Neural crest cell (in vitro differentiated cells): ENCODE measurements at places on chromosomes 16 and 17. TPM values are rescaled to one million over a fixed set of nuclear protein-coding genes. Genes with fewer than 3 reads are reported as not detected.

DNA sequence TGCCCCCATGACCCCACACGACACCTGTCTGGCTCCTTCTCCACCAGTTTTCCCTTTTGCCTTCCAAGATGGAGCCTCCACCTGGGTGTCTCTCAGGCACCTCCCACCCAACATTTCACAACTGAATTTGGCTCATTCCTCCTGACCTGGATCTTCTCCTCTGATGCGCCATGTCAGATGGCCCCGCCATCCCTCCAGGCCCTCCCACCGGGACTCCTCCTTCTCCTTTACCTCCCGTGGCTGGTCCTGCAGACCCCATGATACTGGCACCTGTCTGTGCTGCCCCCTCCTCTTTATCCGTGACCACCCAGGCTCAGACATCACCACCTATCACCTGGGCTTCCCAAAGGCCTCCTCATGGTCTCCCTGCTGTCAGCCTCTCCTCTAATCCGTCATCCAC is 4.7 kb downstream of the TRPV3 start:
- H3K36me3 ChIP-seq, result peaks cover 4% of the 10 kb centered on the region
- H3K27ac ChIP-seq, result peak overlapping the region; percentile 35
- H3K4me3 ChIP-seq, result no peak overlapping the region
- no peaks in the 10 kb centered on the region for H3K4me1 ChIP-seq
- no peak for DNase-seq
- peaks cover 4% of the 10 kb centered on the region for H3K27me3 ChIP-seq

DNA sequence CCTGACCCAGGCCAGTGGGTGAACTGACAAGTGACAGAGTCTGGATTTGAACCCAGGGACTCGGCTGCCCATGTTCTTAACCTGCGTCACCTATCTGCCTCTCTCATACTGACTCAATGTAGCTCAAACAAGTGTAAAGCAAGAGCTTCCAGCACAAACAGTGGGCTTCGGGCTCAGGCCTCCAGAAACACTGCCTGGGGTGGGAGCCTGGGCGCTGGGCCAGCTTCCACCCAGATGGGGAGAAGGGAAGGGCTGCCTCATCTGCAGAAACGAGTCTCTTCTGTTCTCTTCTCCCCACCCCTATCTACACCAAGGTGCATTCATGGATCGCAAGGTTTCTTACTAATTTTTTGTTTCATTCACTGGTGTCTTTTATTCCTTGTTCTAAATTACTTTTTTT is 1.3 kb downstream of the CDRT4 start:
- no peaks in the 10 kb centered on the region for H3K27me3 ChIP-seq
- peaks cover 3% of the 10 kb centered on the region for H3K36me3 ChIP-seq
- no peak overlapping the region for H3K4me3 ChIP-seq

GRCh38 chr17:17725011-17725751 is 43.9 kb downstream of the RAI1 start:
- peaks cover 3% of the 10 kb centered on the region for H3K27me3 ChIP-seq
- H3K36me3 ChIP-seq, result no peaks in the 10 kb centered on the region
- H3K27ac ChIP-seq, result peak overlapping the region; percentile 92
- H3K4me1 ChIP-seq, result peaks cover 73% of the 10 kb centered on the region
- no peak for DNase-seq
- peak overlapping the region; percentile 91 for H3K4me3 ChIP-seq

CASKIN1 gene
- 18.9 and 20.2 TPM in 2 replicates for total RNA-seq

DNA sequence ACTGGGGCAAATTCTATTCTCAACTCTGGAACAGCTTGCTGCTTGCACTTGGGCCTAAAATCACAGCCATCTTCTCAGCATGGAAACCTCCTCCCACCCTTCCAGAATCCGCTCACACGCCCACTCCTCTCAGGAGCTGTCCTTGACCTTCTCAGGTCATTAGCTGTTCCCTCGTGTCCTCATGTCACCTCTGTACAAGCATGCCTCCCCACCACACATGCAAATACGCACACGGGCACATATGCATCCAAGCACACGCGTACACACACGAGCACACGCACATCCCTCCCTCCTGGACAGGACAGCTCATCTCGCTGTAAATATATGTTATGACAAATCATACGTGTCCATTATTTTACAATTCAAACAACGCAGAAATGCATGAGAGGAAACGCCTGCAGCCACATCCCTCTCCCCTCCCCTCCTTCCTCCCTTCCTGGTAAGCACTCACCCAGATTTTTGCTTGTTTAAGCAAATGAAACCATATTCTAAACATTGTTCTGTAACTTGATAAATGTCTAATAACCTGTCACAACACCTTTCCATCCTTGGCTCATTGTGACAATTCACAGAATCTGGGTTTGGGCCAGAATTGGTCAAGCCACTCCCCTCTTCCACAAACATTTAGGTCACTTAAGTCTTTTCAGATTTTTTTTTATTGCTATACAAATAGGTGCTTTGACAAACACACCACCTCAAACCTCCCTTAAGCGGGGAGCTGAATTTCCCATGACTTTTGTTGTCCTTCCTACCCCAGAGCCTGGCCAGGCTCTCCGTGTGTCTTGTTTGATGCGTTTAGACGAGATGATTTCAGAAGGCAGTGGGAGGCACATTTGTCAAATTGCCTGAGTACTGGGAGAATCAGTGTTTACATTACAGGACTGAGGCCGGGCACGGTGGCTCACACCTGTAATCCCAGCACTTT is 41.7 kb downstream of the DNAH17 start:
- H3K27ac ChIP-seq, result peak overlapping the region; percentile 78
- no peak overlapping the region for H3K4me3 ChIP-seq
- no peaks in the 10 kb centered on the region for H3K27me3 ChIP-seq
- no peak for DNase-seq
- no peaks in the 10 kb centered on the region for H3K36me3 ChIP-seq
- H3K4me1 ChIP-seq, result peaks cover 23% of the 10 kb centered on the region

- peaks cover 8% of the 10 kb centered on the region for H3K4me1 ChIP-seq
- no peaks in the 10 kb centered on the region for H3K36me3 ChIP-seq
- H3K4me3 ChIP-seq, result no peak overlapping the region
- DNase-seq, result no peak
- peak overlapping the region; percentile 28 for H3K27ac ChIP-seq
- H3K27me3 ChIP-seq, result no peaks in the 10 kb centered on the region
These were observed 357.4 kb downstream of the SLC39A11 start for GRCh38 chr17:72735048-72735447.

- H3K27me3 ChIP-seq, result no peaks in the 10 kb centered on the region
- DNase-seq, result no peak
- no peak overlapping the region for H3K27ac ChIP-seq
- peaks cover 8% of the 10 kb centered on the region for H3K4me1 ChIP-seq
- H3K36me3 ChIP-seq, result no peaks in the 10 kb centered on the region
These were observed 171.5 kb downstream of the AXIN2 start for GRCh38 chr17:65389949-65390348.

- no peak overlapping the region for H3K4me3 ChIP-seq
- H3K4me1 ChIP-seq, result peaks cover 7% of the 10 kb centered on the region
- no peak for DNase-seq
- H3K27me3 ChIP-seq, result no peaks in the 10 kb centered on the region
- H3K36me3 ChIP-seq, result peaks cover 15% of the 10 kb centered on the region
- no peak overlapping the region for H3K27ac ChIP-seq
These were observed 6.0 kb upstream of the TXNDC11 start for GRCh38 chr16:11748404-11749254.

GRCh38 chr17:68564415-68565111 is 36.6 kb downstream of the FAM20A start:
- no peak overlapping the region for H3K27ac ChIP-seq
- DNase-seq, result no peak
- no peak overlapping the region for H3K4me3 ChIP-seq
- H3K27me3 ChIP-seq, result no peaks in the 10 kb centered on the region
- no peaks in the 10 kb centered on the region for H3K4me1 ChIP-seq

- H3K27ac ChIP-seq, result peak overlapping the region; percentile 94
- peaks cover 30% of the 10 kb centered on the region for H3K4me1 ChIP-seq
- peaks cover 2% of the 10 kb centered on the region for H3K36me3 ChIP-seq
- no peaks in the 10 kb centered on the region for H3K27me3 ChIP-seq
- DNase-seq, result peak; percentile 8
- H3K4me3 ChIP-seq, result peak overlapping the region; percentile 32
These were observed 102.1 kb downstream of the KIF2B start for GRCh38 chr17:53924530-53925455.

CIITA gene
- not detected in 2 replicates for total RNA-seq

DNA sequence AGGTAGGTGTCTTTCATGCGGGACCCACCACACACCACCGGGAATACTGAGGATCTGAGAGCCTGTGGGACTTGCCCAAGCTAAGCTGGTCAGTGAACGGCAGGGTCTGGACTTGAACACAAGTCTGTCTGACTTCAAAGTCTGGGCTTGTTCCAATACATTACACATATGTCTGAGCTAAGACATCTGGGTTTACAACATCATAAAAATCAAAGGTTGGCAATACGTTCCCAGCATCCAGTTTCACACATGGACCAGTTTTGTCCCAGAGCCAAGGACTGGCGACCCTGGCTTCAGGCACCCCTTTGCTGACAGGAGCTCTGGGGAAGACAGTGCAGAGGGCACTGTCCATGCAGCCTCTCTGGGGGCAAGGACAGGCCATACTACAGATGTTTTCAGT is 27.9 kb upstream of the AXIN2 start:
- H3K4me3 ChIP-seq, result no peak overlapping the region
- no peaks in the 10 kb centered on the region for H3K27me3 ChIP-seq
- no peaks in the 10 kb centered on the region for H3K36me3 ChIP-seq
- H3K4me1 ChIP-seq, result peaks cover 27% of the 10 kb centered on the region

DNA sequence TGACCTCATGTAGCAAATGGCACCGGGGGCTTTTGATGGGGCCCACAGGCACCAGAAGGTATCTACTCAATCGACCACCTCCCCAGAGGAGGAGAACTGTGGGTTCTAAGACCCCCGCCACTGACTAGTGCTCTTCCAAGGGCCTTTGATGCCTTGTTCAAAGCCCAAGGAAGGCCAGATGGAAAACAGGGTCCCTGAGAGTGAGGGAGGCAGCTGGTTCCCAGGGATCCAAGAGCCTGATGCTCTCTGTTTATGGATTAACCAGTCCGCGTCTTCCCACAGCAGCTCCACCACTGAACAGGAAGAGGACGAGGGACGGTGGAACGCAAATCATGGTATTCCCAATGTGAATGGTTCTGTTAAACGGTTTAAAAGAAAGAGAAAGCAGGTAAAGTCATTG is 7.6 kb downstream of the PHB1 start:
- no peaks in the 10 kb centered on the region for H3K27me3 ChIP-seq
- peaks cover 18% of the 10 kb centered on the region for H3K36me3 ChIP-seq
- peaks cover 29% of the 10 kb centered on the region for H3K4me1 ChIP-seq
- DNase-seq, result no peak
- H3K4me3 ChIP-seq, result no peak overlapping the region
- H3K27ac ChIP-seq, result no peak overlapping the region

DNA sequence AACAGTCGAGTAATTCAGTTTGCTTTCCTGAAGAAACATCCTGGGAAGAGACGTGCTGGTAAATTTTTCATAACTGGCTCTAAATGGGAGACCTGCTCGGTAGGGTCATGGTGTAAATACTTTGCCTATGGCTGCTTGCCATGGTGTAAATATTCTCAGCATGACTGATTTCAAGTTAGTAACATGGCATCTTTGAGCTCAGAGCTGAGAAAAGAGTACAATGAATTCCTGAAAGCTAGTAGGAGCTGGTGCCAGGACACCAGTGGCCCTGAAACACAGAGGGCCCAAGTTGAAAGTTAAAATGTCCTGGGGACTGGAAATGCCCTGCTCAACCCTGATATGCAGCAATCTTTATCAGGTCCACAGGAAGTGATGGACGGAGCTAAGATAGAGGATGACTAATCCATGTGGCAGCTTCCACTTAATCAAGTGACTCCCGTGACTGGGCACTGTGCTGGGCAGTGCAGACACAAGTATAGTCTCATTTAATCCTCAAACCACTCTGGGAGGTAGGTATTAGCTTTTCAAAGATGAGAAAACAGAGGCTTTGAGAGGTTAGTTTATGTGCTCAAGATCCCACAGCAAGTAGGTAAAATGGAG is 130.1 kb upstream of the ADAMTS18 start:
- H3K4me3 ChIP-seq, result no peak overlapping the region
- H3K27ac ChIP-seq, result no peak overlapping the region
- H3K27me3 ChIP-seq, result peaks cover 19% of the 10 kb centered on the region
- H3K36me3 ChIP-seq, result no peaks in the 10 kb centered on the region

DNA sequence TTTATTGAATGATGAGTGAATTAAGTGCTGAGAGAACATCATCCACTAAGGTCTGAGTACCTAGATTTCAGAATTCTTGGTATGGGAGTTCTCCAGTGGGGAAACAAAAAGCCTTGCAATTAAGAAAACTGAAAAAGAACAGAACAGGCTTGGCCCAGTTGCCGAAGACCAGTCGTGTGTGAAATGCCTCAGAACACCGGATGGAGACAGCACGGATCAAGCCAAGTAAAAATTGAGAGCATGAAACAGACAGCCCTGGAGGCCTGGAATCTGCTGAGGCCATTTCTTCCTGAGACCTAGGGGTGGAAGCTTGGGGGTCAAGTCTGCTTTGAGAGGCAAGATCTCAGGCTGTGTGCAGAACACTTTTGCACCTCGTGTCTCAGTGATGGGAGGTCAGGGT is 43.3 kb downstream of the GRIN2A start:
- H3K27me3 ChIP-seq, result peaks cover 6% of the 10 kb centered on the region
- no peak overlapping the region for H3K4me3 ChIP-seq
- DNase-seq, result no peak
- no peaks in the 10 kb centered on the region for H3K36me3 ChIP-seq
- H3K4me1 ChIP-seq, result no peaks in the 10 kb centered on the region

GRCh38 chr16:22317001-22317530 is 19.9 kb downstream of the POLR3E start:
- DNase-seq, result no peak
- H3K27ac ChIP-seq, result no peak overlapping the region
- no peak overlapping the region for H3K4me3 ChIP-seq
- H3K4me1 ChIP-seq, result no peaks in the 10 kb centered on the region
- H3K27me3 ChIP-seq, result no peaks in the 10 kb centered on the region

DNA sequence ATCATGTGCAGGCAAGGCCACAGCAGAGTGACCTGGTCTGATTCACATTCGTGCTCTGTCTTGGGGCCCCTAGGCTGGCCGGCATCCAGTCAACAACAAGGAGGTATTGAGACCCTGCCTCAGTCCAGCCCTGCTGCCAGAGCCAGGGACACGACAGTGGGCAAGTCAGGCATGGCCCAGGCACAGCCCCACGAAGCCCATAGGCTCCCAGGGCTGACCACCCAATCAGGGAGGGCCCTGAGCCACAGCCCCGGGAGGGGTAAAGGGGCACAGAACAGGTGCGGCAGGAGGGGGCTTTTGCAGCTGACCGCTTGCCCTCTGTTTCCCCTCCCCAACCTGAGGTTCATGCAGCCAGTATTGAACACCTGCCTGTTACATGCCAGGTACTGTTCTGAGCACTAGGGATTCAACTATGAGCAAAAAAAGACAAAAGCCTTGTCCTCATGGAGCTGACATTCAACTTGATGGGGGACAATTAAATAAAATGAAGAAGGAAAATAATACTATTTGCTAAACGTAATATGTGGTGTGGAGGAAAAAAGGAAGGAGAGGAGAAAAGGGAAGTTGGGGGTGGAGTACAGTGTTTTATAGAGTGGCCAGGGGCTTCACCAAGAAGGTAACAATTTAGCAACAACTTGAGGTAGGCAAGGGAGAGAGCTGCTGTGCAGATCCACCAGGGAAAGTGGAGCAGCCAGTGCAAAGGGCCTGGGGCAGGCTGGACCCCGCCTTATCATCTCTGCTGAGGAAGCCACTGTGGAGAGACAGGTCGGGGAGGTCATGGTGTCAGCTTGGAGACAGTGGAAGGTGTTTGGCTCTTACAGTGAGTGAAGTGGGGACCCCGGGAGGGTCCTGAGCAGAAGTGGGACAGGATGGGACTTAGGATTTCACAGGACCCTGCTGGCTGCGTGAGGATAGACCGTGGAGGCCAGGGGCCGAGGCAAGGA is 6.1 kb downstream of the DRC3 start:
- H3K27ac ChIP-seq, result no peak overlapping the region
- no peaks in the 10 kb centered on the region for H3K27me3 ChIP-seq
- no peaks in the 10 kb centered on the region for H3K4me1 ChIP-seq
- H3K4me3 ChIP-seq, result no peak overlapping the region

HAP1 gene
- 1.5 and 1.6 TPM in 2 replicates for total RNA-seq

GRCh38 chr16:47037746-47038458 is 64.4 kb upstream of the DNAJA2 start:
- no peaks in the 10 kb centered on the region for H3K36me3 ChIP-seq
- peak; percentile 96 for DNase-seq
- H3K27me3 ChIP-seq, result peaks cover 3% of the 10 kb centered on the region
